ENCODE measurements at places on chromosomes 16 and 17.

GRCh38 chr17:14332331-14332730, 31.4 kb downstream of the HS3ST3B1 start:
- no peak for DNase-seq

DNA sequence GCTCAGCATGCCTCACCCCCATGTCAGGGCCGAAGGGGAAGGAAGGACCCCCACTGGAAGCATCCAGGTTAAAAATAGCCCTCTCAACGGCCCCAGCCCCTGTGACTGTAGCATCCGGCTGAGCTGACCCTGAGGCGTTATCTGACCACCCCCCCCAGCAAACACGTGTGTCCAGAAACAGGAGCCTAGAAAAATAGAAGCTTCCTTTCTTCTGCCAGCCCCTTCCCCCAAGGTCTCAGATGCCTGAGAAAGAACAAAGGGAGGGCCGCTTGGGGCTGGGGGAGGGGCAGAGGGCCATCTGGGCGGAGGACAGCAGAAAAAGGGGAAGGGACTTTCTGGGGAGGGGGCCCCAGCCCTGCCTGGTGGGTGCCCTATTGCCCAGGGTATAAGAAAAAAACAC, 55.8 kb downstream of the ACTG1 start:
- no peak for DNase-seq

GRCh38 chr16:78441298-78441697, 341.8 kb downstream of the WWOX start:
- DNase-seq = no peak

DNA sequence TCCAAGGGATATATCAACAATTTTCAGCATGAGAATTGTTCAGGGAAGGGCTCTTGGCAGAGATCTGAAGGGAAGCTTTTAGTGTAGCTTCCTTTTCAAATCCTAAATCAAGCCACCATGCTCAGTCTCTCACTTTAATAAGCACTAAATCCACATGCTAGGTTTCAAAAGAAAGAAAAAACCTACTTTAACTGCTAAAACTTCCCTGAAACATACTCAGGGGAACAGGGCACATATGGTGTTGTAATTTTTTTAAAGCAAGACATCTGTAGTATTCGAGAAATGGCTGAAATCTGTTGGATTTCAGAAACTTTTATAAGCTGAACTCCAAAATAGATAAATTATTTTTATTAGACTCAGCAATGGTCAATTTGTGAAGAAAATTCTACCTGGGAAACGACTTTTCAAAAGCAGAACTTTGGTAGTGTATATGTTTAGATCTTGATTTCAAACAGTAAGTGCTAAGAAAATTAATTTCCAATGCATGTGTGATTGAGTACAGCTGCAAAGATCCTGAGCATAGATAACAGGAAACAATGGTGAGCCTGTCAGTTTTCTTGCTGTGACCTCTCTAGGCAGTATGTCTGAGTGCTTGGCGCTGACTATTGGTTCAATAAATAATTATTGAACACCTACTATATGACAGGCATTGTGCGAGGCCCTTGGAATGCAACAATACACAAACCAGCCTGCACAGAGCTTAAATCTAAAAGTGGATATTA, 804.5 kb upstream of the SOX9 start:
- DNase-seq = no peak

- no peak for DNase-seq
Observed at GRCh38 chr17:33950061-33950460, 305.0 kb upstream of the CCL2 start.

DNA sequence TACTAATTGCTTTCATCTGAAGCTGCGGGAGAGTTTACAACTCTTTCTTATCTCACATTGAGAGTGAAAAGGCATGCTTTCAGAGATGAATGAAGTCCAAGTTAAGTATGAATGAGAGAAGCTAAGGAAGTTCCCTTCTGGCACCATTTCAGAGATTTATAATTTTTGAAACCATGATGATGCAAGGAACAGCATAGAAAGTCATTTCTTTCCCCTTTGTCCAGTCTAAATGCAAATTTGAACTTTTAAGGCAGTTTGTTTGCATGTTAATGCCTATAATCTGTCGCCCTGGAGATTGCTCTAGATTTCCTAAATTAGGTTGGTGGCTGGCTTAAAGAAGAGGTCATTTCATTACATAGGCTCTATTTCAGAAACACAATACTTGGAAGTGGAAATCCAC, 594.8 kb upstream of the GOT2 start:
- DNase-seq = no peak

GRCh38 chr17:6995500-6996255, at the start of gene ALOX12:
Gene ALOX12 (plus strand): TSS chr17:6996049. CDS start chr17:6996118, 69 bp downstream.
- DNase-seq = no peak

- DNase-seq = no peak
Observed at GRCh38 chr16:66473654-66474519, 46.8 kb downstream of the BEAN1 start.

DNA sequence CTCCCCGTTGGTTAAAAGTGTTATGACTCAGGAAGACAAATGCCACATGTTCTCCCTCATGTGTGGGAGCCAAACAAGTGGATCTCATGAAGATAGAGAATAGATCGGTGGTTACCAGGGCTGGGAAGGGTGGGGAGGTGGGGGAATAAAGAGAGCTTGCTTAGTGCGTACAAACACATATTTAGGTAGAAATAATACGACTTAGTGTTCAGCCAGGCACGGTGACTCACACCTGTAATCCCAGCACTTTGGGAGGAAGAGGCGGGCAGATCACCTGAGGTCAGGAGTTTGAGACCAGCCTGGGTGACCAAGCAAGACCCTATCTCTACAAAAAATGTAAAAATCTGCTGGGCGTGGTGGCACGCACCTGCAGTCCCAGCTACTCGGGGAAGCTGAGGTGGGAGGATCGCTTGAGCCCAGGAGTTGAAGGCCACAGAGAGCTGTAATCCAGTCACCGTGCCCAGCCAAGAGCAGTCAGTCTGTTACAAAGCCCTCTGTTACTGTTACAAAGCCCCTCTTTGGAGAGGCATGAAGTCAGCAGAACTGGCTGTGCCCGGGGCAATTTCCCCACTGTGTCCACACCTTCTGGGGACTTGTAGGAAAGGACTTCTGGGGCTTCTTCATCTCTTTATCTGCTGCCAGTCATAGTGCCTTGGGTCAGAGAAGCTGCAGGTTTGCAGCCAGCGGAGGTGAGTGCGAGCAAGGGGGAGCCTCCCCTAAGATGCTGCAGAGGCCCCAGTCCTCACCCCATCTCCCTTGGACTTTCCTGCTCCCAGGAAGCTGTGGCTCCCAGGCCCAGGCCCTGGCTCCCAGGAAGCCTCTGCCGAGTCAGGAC, 4.3 kb upstream of the ALDH3A1 start:
- no peak for DNase-seq
